ENCODE measurements at places on chromosomes 13 and 19.

GRCh38 chr19:55471266-55471665 is 5.2 kb upstream of the ZNF628 start:
- DNase-seq, result no peak

DNA sequence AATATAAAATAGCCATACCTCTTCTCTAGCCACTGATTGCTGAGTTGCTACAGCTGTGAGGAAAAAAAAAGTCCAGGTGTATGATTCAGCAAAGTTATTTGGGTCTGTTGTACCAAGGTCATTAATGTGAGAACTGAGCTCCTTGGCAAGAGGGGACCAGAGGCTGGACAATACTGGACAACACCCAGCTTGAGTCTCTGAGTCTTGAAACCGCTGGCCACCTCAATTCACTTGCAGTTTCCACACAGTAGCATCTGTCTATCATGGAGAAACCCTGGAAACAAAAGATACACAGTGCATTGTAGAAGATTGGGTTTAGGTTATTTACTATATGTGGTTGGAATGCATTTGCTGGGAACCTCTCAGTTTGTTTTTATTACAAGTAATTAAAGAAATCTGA is 60.4 kb downstream of the WDFY2 start:
- DNase-seq, result no peak

DNA sequence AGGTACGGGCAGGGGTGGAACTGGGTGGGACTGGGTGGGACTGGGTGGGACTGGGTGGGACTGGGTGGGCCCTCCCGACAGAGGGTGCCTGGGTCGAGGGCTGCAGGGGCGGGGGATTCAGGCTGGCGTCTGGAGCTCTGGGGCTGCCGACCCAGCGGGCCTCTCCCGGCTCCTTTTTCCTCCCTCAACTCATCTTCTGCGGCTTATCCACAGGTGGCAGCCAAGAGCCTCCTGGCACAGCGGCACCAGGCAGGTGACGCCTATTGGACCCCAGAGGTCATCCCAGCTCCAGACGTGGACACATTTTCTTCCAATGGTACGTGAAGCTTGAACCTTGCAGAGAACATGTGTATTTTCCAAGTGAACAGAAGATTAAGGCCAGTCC is 533 bp downstream of the ZNF544 start:
- no peak for DNase-seq

DNA sequence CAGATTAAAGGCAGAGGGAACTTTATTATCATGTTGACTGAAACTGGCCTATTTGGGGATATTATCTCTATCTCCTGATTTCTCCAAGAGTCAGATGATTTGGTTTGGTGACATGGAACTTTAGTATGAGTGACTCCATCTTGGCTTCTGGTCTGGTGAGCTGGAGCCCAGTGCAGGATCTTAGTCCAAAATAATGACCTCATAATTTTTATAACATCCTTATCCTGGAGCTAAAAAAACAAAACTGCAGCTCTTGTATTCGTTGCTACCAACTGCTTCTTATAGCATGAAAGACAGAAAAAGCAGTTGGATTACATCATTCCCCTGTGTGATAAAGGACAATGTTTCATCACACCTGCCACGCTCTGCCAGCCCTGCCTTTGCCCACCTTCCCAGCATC is 39.3 kb upstream of the RNF17 start:
- no peak for DNase-seq

- DNase-seq, result no peak
Measured at GRCh38 chr19:11240008-11240444, 607 bp downstream of the ANGPTL8 start.

DNA sequence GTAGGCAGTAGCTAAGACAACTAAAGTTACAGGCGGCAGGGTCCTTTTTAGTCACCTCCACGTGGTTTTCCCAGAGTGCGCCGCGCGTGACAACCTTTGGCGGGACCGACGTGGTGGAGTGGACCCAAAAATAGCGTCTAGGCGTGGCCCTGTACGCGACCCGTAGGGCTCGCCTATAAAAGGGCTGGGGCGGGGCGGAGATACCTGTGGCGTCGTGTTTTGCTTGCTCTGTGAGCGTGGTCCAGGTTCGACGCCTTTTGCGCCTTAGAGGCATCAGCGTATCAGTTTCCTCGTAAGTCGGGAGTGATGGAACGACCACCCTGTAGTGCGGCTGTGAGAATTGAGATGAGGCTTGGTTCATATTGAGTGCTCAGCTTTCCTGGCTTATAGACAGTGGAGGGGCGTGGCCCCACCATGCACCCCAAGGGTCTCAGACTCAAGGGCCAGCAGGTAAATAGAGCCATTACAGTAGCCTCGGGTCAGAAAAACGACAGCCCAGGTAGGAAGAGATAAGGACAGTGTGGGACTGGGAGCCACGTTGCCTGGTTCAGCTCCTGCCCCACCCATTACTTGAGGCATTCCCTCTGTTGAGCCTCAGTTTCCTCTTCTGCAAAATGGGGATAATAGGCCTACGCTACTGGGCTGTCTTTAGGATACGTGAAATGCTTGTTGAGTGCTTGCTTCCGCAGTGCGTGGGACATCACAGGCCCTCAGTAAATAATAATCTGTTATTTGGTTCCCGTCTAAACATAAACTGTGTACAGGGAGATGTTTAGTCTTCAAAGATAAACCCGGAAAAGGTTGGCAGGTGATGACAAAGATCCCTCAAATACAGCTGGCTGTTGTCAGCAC is 693 bp upstream of the TMED1 start:
- peak; percentile 70 for DNase-seq

- no peak for DNase-seq
Measured at GRCh38 chr13:95073747-95074311, 227.4 kb downstream of the ABCC4 start.

DNA sequence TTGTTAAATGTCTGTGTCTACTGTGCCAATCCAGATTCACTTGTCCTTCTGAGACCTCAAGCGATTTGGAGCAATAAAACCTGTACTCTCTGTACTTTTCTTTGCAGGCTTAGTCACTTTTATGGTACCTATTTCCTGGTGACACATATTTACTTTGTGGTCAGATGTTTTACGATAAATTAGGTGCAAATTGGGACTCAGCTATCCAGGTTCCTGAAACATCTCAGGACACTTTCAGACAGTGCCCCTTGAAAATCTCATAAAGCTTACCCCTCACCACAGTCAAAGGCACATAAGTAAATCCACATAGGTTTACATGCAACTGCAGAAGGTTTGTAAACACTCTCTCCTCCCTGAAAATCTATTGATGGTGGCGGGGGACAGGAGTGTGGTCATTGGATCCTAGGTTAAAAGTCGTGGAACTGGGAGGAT is 438.8 kb downstream of the EFNB2 start:
- no peak for DNase-seq

GRCh38 chr13:96646101-96646500 is 348.2 kb downstream of the OXGR1 start:
- no peak for DNase-seq

Data from effector memory CD4-positive, alpha-beta T cell (primary cell).